ENCODE measurements at places on chromosomes 12 and 14.

GRCh38 chr12:1777798-1778197 is 42.6 kb upstream of the LRTM2 start:
- no peak for DNase-seq

GRCh38 chr14:30874999-30875787 is 834 bp downstream of the COCH start:
- DNase-seq, result no peak

DNA sequence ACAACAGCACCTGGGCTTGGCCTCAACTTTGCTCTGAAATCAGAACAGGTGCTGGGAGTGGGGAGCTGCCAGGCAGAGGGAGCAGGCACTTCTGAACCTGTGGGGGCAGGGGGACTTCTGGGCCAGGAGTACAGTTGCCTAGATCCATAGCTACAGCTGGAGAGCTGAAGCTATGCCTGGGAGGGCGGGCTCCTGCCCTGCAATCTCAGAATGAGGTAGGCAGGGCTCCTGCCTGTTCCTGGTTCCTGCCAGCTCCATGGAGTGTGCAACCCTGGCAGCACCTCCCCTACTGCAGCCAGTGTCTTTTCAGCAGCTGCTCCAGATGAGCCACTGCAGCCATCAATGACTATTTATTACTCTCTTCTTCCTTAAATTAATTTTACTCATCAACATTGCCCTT is 62.1 kb upstream of the NAV3 start:
- no peak for DNase-seq

GRCh38 chr12:94260017-94260416 is 111.6 kb downstream of the PLXNC1 start:
- DNase-seq, result no peak

- DNase-seq, result no peak
These were observed 164.8 kb downstream of the ATP23 start for GRCh38 chr12:58106195-58106594.

GRCh38 chr12:116540622-116541152 is 18.5 kb upstream of the MAP1LC3B2 start:
- no peak for DNase-seq

DNA sequence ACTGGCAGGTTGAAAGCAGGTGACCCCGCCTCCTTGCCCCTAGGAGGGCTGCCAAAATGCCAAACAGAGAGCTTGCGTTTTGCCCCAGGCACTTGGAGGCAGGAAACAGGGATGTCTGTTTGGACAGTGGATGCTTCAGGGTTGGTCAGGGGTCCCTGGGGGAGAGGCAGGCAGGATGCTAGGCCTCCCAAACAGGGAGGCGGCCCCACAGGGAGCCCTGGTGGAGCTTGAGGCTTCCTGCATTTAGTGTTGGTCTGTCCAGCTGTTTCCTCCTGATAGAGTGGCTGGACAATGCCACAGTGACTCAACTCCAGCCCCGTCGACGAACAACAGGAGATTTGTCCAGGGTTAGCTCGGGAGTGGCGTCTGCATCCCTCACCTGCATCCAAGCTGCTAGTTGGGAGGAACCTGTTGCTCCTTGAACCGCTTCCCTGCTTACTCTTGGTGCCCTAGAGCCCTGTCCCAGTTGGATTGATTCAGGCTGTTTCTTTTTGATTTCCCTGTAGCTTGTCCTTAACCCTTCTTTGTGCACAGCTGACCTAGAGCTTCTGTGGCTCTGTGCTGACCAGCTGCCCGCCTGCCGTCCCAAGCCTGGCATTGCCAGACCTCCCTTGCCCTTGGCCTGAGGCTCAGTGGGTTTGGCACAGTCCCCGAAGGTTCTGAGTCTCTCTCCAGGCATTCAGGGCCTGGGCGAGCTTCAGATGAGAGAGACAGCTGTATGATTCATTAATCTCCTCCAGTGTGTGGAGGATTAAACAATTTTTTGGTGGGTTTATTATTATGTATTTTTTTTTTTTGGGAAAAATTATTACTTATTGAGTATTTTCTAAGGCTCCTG is 45.9 kb downstream of the TSPAN9 start:
- no peak for DNase-seq

- peak; percentile 98 for DNase-seq
These were observed 55.7 kb downstream of the LIN52 start for GRCh38 chr14:74140374-74140850.

DNA sequence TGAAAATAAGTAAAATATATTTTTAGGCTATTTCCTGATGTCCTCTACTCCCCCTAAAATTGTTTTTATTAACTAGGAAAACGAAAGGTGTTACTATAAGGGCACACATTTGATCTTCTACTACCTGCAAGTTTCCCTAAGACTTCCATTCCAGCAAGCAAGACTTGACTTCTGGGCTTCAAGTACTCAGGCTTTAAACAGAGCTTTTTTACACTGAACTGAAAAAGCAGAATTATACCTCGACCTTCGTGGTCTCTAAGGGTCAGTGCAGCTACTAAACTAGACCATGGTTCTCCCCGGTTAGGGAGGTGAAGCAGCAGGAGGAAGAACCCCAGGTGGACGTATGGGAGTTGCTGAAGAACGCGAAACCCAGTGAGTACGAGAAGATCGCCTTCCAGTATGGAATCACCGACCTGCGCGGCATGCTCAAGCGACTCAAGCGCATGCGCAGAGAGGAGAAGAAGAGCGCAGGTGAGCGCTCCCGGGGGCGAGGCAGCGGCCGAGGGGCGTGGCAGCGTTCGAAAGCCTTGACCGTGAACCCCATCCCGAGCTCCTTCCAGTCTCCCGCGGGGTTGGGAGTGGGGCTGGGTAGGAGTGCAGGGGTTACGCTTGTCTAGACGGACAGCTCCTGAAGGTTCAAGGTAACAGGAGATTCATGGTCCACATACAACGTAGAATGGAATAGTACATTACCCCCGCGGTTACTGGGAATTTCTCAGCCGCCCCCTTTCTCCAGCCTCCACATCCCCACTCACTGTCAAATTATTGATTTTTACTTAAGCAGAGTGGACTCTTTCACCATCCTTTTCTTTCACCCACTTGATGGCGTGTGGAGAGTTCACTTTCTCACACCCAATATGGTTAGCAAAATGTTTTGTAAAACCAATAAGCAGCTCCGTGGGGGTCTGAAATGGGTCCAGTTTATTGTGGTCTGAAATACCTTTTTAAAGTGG is 47.6 kb downstream of the MYBPC1 start:
- no peak for DNase-seq

- DNase-seq, result no peak
These were observed 234.3 kb downstream of the EFCAB11 start for GRCh38 chr14:89720076-89720687.

GRCh38 chr12:57330992-57331391 is 80.0 kb upstream of the STAC3 start:
- no peak for DNase-seq

DNA sequence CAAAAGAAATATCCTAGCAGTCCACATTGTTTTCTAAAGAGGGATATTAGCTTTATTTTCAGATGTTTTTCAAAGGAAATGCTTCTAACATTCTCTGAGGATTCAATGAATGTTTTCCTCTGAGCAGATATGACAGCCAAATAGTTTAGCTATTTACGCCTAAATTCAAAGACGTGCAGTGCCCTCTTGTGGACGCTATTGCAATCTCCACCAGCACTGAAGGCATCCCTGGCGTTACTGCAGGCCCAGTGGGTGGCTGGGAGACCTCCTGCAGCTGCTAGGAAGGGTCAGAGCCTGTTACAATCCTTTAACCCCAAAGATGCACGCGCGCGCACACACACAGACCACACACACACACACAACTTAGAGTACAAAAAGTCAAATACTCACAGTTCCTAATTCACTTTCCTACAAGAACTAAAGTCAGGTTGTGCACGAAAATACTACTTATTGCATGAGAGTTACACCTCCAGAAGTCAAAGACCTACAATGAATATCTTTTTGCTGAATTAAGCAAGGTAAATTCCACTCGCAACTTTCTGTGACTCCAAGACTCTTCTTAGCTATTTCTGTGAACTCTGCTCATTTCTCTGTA is 589.3 kb upstream of the TMEM132C start:
- DNase-seq, result peak; percentile 6

DNA sequence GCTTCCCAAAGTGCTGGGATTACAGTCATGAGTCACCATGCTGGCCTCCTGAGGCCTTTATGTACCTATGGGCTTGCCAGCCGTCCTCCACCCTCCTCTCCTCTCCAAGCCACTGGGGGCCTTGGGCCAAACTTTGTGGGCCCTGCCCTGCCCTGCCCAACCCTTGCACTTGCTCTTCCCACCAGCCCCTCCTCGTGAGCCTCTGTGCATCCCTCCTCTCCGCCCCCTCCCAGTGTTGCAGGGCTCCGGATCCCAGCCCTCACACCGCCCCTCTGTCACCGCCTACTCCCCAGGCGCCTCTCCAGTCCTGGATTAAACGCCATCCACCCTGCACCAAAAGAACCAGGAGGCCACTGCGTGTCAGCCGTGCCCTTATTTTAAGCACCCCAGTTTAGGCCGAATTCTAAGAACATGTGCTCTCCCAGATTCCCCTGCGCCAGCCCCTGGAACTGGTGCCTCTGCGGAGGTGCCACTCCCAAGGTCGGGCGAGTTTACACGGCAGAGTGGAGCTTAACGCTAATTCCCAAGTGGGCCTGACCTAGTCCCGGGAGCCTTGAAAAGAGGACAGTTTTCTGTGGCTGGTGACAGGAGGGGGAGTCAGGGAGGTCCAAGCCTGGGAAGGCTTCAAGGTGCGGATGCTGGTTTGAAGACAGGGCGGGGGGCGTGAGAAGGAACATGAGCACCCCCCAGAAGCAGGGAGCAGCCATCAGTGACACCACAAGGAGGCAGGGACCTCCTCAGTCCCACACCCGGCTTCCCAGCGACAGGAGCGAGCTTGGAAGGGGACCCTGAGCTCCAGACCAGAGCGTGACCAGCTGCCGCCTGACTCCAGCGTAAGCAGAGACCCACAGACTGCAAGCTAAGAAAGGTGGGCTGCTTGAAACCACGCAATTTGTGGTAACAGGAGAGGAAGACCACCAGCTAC is 21.2 kb upstream of the CDCA4 start:
- no peak for DNase-seq

DNA sequence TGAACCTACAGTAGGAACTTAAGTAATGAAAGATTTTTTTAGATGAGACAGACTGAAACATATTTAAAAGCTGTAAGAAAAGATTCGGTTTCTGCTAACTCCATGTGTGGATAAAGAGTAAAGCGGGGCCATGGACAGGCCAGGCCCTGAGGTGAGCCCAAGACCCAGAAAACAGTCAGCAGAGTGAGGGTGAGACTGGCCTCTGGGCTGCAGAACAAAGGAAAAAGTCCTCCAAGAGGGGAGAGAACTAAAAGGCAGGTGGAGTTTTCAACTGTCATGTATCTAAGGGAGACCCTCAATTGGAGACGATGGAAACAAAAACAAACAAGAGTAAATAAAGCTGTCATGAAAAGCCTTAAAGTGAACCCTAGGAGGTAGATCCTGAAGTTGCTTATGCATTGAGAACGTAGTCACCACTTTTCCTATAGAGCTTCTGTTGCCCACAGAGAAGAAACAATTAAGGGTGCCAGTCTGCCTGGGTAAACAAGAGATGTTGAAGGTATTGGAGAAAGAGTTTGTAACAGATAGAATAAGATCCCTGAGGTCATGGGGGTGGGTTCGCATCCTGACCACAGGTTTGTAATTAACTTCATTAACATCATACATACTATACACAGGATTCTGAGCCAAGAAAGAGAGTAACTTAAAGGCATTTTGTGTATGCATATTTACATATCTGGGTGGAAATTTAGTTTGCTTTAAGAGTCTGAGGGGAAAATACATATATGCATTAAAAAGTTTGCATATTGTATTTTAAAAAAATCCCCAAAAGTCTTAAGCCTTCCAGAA is 268.7 kb upstream of the PDE3A start:
- DNase-seq, result no peak

- DNase-seq, result no peak
These were observed 34.9 kb upstream of the FAM222A start for GRCh38 chr12:109678719-109679118.

DNA sequence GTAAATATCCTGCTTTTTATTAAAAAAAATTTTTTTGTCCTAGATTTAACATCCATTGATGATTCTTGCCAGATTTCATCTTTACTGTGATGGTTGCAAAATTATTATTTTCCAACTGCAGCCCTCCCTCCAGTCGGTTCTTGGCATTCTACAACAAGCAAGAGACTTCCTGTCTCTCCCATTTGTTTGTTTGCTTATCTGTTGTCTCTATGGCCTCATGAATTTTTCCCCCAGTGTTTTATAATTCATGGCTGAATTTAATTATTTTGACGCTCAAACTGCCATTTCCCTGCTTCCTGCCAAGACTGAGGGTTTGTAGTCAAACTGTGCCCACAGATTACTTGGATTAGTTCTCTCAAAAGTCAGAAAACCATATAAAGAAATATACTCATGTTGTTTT is 25.9 kb downstream of the CGRRF1 start:
- DNase-seq, result no peak

DNA sequence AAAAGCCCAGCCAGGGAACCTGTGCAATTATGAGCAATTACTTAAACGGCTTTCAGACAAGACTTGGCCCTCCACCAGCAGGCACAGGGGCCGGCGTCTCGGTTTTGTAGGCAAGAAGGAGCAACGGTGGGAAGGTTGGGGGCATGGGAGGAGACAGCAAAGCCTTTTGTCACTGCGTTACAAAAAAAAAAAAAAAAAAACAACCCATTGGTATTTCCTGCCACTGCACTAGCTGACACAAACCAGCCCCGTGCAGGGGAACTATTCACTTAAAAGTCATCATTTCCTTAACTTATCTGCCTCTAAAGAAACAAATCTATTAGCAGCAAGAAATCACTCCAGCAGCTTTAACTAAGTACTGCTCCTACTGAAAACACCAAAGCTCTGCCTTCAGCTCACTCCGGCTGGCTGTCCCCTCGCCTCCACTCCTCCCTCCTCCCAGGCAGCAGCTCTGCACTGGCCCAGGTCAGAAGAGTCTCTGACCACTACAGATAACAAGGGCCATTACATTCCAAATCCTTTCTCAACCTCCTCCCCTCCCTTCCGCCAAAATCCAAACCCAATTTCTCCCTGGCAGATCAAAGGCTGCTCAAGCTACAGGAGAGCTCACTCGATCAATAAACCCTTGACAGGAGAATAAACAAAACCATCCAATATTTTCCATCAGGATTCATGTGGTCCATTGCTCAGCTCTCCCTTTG is 105.2 kb upstream of the CDKN3 start:
- no peak for DNase-seq

GRCh38 chr12:122886851-122887818 is 8.8 kb downstream of the VPS37B start:
- DNase-seq, result no peak

DNA sequence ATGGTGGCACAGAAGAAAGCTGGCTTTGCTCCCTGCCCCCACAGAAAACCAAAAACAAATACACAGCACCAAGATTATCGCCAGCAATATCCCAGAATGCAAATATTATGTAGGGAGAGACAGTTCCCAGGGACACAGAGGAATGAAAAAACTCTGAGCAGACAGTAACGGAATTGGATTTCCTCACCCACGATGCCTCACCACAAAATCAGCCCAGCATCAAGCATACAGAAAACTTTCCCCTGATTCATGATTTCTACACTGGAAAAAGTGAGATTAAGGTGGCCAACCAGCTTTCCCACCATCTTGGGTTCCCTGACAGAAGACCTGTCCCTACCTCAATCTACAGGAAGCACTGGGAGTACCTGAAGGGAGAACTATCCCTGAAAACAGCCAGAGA is 36.6 kb downstream of the PARP11 start:
- DNase-seq, result no peak

- no peak for DNase-seq
These were observed 78.9 kb upstream of the DICER1 start for GRCh38 chr14:95236221-95236620.

- DNase-seq, result no peak
These were observed 5.8 kb downstream of the SLC48A1 start for GRCh38 chr12:47778881-47779280.

GRCh38 chr12:108268397-108268796 is 70.7 kb downstream of the CMKLR1 start:
- DNase-seq, result no peak
